Dermis lymphatic vessel endothelial cell (primary cell): ENCODE measurements at places on chromosomes 16 and 17. TPM values are rescaled to one million over a fixed set of nuclear protein-coding genes. Genes with fewer than 3 reads are reported as not detected.

The MGAT5B gene
- total RNA-seq = 0.22 and 0.26 TPM in 2 replicates

The RAB26 gene
- total RNA-seq = 0.26 and 0.65 TPM in 2 replicates

The CDH3 gene
- 0.11 TPM in 1 of 2 replicates, not detected in the other for total RNA-seq

The ABCC3 gene
- total RNA-seq = 0.11 and 0.52 TPM in 2 replicates

The SHISA6 gene
- not detected in 2 replicates for total RNA-seq

The HSPB9 gene
- under 0.01 TPM in 1 of 2 replicates, not detected in the other for total RNA-seq

The PIP4K2B gene
- 30.3 and 37.2 TPM in 2 replicates for total RNA-seq

The CLEC3A gene
- not detected in 2 replicates for total RNA-seq

The ENPP7 gene
- total RNA-seq = not detected in 2 replicates

The LGALS9C gene
- total RNA-seq = not detected in 2 replicates

The CLEC10A gene
- 3.1 TPM in 2 replicates for total RNA-seq

The NXPH3 gene
- total RNA-seq = 3.7 and 5.3 TPM in 2 replicates

The C17orf113 gene
- 0.22 and 0.26 TPM in 2 replicates for total RNA-seq

The ST3GAL2 gene
- 37.2 and 42.8 TPM in 2 replicates for total RNA-seq

The ALDH3A2 gene
- 41.5 and 55.3 TPM in 2 replicates for total RNA-seq

The PSMD11 gene
- total RNA-seq = 86.9 and 99.6 TPM in 2 replicates

The SPNS3 gene
- 0.11 and 0.52 TPM in 2 replicates for total RNA-seq

The CDRT15 gene
- total RNA-seq = not detected in 2 replicates

The ITPRIPL2 gene
- 28.7 and 32.4 TPM in 2 replicates for total RNA-seq

The CD300LG gene
- total RNA-seq = under 0.01 and 0.17 TPM in 2 replicates

The CLEC18B gene
- total RNA-seq = 0.26 TPM in 1 of 2 replicates, not detected in the other

The ADAT1 gene
- 56.5 and 66.0 TPM in 2 replicates for total RNA-seq

The TVP23A gene
- not detected in 2 replicates for total RNA-seq

The SULT1A3 gene
- total RNA-seq = 1.5 and 1.9 TPM in 2 replicates

The TP53TG3F gene
- total RNA-seq = not detected in 2 replicates

The G6PC3 gene
- total RNA-seq = 19.2 and 25.9 TPM in 2 replicates

The HS3ST2 gene
- 0.09 TPM in 1 of 2 replicates, not detected in the other for total RNA-seq

The PLA2G10 gene
- total RNA-seq = not detected in 2 replicates

The FBXO39 gene
- total RNA-seq = 14.4 and 24.9 TPM in 2 replicates

The MIEF2 gene
- total RNA-seq = 10.5 and 14.8 TPM in 2 replicates
